ENCODE measurements at places on chromosomes 3 and 15. TPM values are rescaled to one million over a fixed set of nuclear protein-coding genes. Genes with fewer than 3 reads are reported as not detected.
A peak's percentile ranks its signal among the peaks of the same experiment; 100 is the strongest.

DNA sequence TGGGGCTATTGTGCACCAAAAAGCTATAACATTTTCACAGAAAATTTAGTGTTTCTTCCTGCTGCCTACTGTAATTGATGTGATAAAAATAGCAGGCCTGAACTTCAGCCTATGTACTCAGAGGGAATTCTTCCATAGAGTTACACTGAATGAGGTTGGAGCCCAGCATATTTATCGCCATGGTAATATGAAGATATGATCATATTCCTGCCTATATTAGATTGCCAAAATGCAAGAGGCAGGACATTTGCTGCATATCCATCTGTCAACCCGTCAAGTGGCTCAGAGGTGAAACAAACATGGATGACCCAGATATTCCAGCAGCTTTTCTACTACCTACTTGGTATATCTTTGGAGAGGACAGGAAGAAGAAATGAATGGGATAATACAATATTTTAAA lies 1150.6 kb downstream of the TBL1XR1 start:
- DNase-seq: no peak

The SLC2A2 gene
- 17.3 TPM for polyA plus RNA-seq

DNA sequence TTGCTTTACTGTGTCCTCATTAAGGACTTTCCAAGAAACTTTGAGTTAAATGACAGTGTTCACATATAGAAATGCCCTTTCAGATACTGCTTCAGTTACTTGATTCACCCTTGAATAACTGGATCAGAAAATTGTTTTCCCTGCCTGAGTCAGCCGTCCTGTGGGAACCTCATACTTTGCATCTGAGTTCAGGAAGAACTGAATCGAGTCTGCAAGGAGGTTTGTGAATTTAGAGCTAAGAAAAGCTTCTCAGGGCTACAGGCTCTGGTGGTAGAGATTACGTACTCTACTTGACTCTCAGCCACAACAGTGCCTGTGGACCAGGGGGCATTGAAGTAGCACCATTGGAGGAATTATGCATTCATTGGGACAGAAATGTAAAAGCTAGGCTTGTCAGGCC lies 252.4 kb upstream of the C2CD4B start:
- no peak for DNase-seq

DNA sequence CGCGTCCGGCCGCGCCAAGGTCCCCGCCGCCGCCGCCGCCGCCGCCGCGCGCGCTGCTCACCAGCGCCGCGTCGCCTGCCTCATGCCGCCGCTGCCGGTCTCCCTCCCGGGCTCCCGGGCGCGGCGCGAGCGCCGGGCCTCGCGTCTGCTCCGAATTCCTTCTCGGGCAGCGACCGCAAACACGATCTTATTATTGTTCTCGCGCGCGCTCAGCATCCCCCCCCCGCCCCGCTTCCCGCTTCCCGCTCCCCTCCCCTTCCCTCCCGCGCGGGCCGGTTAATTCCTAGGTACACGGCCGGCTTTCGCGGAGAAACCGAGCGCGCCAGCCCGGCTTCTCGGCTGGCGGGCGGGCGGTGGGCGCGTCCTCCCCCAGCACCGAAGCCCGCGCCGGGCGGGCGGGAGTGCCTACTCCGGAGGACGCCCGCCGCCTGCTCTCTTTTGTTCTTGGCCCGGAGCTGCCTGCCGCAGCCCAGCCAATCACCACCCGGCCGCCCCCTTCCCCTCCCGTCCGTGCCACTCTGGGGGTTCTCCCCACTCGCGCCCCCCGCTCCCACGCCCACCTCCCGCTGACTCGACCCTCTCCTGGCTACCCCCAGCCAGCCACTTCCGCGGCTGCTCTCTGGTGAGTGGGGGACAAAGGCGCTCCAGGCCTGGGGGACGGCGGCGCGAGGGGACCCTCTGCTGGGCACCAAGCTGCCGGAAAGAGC lies at the start of gene HDGFL3:
HDGFL3 (minus strand) TSS at position 164 of the 707 bp plus-strand sequence. CDS start 409 bp downstream, outside the sequence.
- peak; percentile 59 for DNase-seq

The ROPN1 gene
- polyA plus RNA-seq: not detected

Data from right renal cortex interstitium (tissue), 3 donors.